Activated naive CD8-positive, alpha-beta T cell treated with anti-CD3 and anti-CD28 coated beads for 36 hours (primary cell): ENCODE measurements at places on chromosomes 5 and 9. TPM values are rescaled to one million over a fixed set of nuclear protein-coding genes. Genes with fewer than 3 reads are reported as not detected.

GHR gene
- total RNA-seq: not detected

LCN9 gene
- not detected for total RNA-seq

WHRN gene
- 4.6 TPM for total RNA-seq

IL5 gene
- not detected for total RNA-seq

GLDC gene
- 0.68 TPM for total RNA-seq

LHX2 gene
- total RNA-seq: not detected

GRCh38 chr9:78574354-78575045 lies 277.6 kb downstream of the PSAT1 start:
- H3K27me3 ChIP-seq: peaks cover 7% of the 10 kb centered on the region
- H3K27ac ChIP-seq: no peak overlapping the region
- H3K36me3 ChIP-seq: no peaks in the 10 kb centered on the region
- DNase-seq: no peak

GRCh38 chr5:178116143-178116885 lies 3.0 kb downstream of the N4BP3 start:
- H3K4me1 ChIP-seq: peaks cover 33% of the 10 kb centered on the region
- peaks cover 15% of the 10 kb centered on the region for H3K36me3 ChIP-seq
- peak; percentile 81 for DNase-seq
- peak overlapping the region; percentile 87 for H3K27ac ChIP-seq

DNA sequence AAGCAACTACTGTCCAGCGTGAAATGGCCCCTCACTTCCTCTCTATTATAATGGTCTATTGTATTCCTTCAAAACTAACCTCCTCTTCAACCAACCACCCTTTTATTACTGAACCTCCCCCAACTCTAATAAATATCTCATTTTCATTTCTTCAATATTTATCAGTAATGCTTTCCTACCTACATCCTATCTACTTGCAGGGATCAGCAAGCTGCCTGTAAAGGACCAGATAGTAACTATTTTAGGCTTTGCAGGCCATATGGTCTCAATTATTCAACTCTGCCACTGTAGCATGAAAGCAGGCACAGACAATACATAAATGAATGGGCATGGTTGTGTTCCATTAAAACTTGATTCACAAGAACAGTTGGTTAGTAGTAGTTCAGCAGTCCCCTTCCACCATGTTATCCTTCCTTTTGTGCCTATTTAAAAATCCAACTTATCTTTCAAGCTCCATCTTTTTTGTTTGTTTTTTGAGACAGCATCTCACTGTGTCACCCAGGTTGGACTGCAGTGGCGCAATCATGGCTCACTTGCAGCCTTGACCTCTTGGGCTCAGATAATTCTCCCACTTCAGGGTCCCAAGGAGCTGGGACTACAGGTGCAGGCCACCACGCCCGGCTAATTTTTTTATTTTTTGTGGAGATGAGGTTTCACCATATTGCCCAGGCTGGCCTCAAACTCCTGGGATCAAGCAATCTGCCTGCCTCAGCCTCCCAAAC lies 45.8 kb downstream of the PCDHGC5 start:
- DNase-seq: no peak
- no peaks in the 10 kb centered on the region for H3K4me1 ChIP-seq
- no peaks in the 10 kb centered on the region for H3K27me3 ChIP-seq
- H3K36me3 ChIP-seq: peaks cover 20% of the 10 kb centered on the region

DNA sequence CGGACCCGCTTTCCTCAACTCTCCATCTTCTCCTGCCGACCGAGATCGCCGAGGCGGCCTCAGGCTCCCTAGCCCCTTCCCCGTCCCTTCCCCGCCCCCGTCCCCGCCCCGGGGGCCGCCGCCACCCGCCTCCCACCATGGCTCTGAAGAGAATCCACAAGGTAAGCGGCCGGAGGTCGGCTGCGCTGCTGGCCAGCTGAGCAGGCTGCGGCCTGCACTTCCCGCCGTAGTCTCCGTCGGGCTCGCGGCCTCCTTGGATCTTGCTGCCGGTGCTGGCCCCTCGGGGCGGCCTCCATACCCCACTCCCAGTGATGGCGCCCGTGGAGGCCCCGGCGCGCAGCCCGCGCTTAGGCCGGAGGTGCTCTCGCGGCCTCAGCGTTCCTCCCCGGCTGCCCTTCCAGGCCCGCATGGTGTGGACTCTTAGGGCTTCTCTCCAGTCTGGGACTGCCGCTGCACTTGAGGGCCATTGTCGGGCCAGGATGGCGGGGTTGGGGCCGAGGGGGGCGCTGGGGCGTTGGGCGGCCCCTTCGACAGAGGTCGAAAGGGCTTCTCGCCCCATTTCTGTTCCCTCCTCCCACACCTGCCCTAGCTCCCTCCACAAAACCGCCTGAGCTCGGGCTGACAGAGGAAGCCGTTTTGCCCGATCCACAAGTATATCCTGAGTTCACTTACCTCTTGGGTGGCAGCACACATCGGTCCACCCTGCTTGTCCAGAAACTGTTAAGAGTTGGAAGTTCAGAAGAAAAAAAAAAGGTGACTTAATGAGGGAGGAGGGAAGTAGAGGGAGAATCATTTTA lies 714 bp downstream of the UBE2D2 start:
- peak; percentile 68 for DNase-seq
- H3K4me1 ChIP-seq: peaks cover 34% of the 10 kb centered on the region
- peak overlapping the region; percentile 98 for H3K4me3 ChIP-seq
- peak overlapping the region; percentile 96 for H3K27ac ChIP-seq
- H3K36me3 ChIP-seq: peaks cover 44% of the 10 kb centered on the region

DNA sequence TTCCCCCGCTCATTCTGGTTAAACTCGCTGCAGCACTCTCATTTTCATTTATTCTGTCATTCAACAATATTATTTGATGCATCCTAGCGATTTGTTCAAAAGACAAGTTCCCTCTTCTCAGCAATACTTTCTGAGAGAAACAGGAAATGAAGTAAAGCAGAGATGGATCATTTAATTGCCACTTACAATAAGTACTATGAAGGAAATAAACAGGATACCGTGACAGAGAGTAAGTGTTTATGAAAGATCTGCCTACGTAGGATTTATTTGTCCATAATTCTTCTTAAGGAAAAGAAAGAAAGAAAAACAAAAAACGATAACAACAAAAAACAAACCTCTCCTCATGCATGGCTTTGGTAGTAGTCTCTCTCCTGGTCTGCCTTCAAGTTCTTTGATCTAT lies 406.8 kb upstream of the ZNF608 start:
- no peaks in the 10 kb centered on the region for H3K4me1 ChIP-seq
- no peaks in the 10 kb centered on the region for H3K27me3 ChIP-seq
- H3K4me3 ChIP-seq: no peak overlapping the region

GRCh38 chr5:157554179-157555036 lies 21.2 kb downstream of the ADAM19 start:
- no peak for DNase-seq
- no peak overlapping the region for H3K27ac ChIP-seq
- H3K36me3 ChIP-seq: no peaks in the 10 kb centered on the region
- H3K27me3 ChIP-seq: peaks cover 3% of the 10 kb centered on the region

DNA sequence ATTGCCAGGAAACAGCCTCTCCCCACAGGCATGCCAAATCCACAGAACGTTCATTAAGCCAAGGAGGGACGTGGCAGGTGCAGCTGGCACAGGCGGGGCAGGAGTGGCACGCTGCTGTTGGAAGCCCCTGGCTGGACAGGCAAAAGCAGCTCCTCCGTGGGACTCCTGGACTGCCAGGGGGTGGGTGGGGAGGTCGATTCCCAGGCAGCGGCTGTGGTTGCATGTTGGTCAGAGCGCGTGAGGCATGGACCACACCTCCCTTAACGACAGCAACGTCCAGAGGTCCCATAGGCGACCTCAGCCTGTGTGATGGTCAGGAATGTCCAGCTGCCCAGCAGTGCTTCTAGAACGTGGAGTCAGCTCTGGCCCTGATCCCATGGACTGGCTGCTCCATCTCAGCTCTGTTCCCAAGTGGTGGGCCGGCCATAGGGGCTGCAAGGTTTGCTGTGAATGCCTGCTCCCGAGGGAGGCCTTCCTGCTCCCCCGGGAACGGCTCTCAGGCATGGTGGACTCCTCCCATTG lies 6.9 kb downstream of the SLC6A19 start:
- DNase-seq: no peak
- peaks cover 6% of the 10 kb centered on the region for H3K27me3 ChIP-seq
- H3K4me3 ChIP-seq: no peak overlapping the region
